NCI-H524 treated with DMSO at 0.1 percent for 48 hours (cell line): ENCODE measurements at places on chromosomes 3 and 15.

GRCh38 chr3:67302489-67302888 is 304.4 kb downstream of the KBTBD8 start:
- DNase-seq, result no peak

DNA sequence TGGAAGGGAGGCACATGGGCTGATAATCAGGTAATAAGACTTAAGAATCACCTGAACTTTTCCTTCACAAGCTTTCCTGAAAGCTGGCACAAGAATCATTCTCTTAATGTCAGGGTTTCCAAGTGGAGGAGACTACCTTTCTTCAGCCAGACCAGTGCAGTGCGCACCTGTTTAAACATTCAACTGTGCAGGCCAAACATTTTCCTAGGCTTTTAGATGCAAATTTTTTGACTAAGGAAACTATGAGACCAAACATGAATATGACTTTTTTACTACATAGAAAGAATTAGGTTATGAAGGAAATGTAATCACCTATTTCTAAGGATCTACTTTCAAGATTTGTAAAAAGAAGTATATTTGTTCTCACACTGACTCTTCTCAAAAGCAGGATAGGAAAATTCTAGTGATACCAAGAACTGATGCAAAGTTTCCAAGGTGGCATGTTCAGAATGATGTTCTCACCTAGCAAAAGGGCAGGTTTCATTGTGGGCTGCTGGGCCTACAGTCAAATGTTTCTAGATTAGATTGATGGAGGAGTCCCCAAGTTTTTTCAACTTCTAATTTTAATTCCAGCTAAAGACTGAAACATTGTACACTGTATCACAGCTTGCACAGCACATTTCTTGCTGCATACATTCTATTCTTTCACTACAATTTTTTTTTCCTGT is 339.1 kb downstream of the TIGIT start:
- no peak for DNase-seq

DNA sequence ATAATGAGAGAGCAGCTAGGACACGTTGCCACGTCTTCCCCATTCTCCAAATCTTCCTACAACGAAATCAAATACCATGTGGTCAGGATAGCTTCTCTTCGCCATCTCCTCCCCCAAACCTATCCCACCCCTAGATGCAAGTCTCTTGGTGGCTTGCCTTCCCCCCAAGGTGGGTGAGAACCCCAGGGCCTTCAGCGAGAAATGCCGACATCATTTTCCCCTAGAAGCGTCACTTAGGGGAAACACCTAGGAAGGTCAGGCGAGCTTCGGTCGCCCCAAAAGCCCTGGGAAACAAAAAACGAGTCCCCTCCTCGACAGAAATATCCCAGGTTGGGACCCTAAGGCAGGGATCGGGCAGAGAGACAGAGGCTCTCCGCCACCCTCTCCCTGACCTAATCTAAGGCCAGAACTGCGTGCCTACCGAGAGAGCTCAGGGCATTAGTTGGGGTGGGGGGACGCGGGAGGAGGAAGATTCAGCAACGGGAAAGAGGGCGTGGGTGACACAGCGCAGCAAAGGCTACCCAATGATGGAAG is 502 bp downstream of the DPH3 start:
- DNase-seq, result no peak

GRCh38 chr15:91660174-91660649 is 193.3 kb upstream of the SLCO3A1 start:
- no peak for DNase-seq

GRCh38 chr3:171261487-171261886 is 198.7 kb downstream of the TNIK start:
- no peak for DNase-seq

DNA sequence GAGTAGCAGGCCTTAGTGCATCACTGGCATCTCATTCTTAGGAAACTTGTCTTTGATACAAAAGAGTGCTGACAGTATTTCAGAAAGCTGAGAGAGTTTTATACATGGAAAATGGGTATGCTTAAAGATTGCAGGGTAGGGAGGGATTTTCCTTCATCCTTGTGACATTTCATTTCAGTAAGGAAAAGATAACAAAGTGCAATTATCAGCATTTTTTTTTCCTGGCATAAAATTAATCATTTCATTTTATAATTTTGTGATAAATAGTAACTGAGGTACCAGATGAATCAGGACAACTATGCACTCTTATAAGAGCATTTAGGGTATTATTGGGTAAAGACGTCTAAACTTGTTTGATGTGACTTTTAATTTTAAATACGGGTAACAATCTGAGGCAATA is 10.3 kb downstream of the KBTBD8 start:
- DNase-seq, result no peak

GRCh38 chr3:139434764-139435307 is 41.5 kb downstream of the RBP2 start:
- DNase-seq, result no peak

GRCh38 chr3:40333416-40333815 is 23.9 kb downstream of the EIF1B start:
- DNase-seq, result no peak

- no peak for DNase-seq
Measured at GRCh38 chr3:45907769-45908705, 21.7 kb downstream of the CCR9 start.

DNA sequence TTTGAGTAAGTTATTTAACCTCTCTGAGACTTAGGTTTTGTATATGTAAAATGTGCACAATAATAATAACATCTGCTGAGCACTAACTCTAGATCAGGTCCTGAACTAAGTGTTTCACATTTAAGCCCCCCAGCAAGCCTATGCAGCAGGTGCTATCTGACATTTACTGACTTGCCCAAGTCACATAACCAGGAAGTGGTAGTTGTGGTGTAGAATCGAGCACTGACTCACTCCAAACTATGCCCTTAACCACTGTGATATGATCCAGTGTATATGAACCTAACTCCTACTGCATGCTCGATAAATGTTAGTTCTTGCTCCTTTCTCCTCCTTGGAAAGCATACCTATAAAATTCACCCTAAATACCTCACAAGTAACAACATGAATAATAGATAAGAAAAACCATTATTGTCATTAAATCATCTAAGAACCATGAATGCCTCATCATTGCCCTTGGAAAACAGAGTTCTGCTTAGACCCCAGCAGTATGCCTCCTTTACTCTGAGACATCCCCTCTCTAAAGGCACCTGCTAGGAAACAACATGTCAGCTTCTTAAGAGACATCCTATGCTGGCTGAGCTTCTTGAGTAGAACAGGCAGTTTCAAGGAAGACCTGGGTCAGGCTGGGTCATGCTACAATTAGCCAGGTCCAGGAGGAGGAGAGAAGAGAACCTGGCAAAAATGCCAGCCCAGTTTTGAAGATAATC is 3.0 kb upstream of the SHC4 start:
- no peak for DNase-seq

- no peak for DNase-seq
Measured at GRCh38 chr3:148162132-148162531, 535.6 kb upstream of the AGTR1 start.

GRCh38 chr3:124707656-124708062 is 22.6 kb upstream of the UMPS start:
- no peak for DNase-seq

DNA sequence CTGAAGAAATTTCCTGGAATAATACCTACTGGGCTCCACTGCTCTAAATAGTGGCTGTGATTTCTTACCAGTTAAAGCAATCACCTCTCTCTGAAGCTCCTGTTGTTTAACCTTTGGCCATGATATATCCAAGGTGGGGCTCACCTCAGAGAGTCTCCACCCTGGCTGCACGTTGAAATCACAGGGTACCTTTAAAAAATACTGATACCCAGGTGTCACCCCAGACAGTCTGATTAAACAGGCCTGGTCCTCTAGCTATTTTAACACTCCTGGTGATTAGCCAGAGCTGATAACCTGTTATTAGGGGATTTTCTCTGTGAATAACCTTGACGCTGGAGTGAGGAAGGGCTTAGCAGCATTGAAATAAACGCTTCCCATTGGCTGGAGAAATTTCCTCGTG is 22.3 kb upstream of the ZBTB38 start:
- DNase-seq, result no peak

- no peak for DNase-seq
Measured at GRCh38 chr3:130537673-130538304, 20.8 kb downstream of the COL6A6 start.

DNA sequence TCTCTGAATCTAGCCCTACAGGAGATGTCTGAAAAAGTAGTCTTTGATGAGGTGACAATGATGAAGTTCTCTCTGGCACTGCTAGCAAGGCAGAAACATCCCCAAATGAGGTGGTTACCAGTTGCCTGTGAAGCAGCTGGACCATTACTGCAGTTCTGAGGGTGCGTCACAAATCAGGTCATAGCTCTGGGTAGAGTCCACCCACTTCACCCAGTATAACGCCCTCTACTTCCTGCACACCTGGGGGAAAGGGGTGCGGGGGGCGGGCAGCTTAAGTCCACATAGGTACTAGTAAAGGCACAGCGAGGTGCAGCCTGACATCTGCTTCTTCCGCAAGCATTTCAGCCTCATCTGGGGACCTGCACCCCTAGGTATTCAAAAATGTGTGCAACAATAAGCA is 13.4 kb upstream of the SATB1 start:
- DNase-seq, result no peak

DNA sequence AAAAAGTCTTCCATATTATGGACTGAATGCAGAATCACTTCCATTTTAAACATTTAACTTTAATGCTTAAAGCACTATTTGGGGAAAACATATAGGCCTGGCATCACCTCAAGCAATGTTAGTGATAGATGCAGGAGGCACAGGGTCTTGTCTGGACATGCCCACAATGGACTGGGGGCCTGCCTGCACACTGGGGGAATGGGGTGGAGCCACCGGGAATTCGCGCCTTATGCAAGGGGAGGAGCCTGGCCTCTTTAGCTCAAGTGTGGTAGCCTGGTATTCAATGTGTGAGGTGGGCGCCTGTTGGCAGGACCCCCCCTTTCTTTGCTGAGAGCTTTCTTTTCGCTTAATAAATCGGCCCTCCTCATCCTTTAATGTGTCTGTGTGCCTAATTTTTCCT is 29.9 kb downstream of the ACKR4 start:
- no peak for DNase-seq
